ENCODE measurements at places on chromosomes 2 and 18.

DNA sequence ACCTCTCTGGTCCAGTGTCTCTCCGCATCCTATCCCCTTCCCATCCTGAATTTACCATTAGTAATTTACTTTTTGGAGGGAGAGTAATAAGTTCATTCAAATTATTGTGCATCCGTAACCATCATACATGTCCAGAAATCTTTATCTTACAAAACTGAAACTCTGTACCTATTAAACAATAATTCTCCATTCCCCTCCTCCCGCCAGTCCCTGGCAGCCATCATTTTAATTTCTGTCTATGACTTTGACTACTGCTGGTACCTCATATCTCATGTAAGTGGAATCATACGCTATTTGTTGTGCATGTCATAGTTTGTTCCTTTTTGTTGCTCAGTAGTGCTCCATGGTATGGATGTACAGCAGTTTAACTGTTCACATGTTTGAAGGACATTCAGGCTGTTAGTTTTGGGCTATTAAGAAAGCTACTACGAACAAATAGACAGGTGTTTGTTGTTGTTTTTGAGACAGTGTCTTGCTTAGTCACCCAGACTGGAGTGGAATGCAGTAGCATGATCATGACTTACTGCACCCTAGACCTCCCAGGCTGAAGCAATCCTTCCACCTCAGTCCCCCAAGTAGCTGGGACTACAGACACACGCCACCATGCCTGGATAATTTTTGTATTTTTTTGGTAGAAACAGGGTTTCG is 2.0 kb downstream of the LIMS1 start:
- no peak for DNase-seq

DNA sequence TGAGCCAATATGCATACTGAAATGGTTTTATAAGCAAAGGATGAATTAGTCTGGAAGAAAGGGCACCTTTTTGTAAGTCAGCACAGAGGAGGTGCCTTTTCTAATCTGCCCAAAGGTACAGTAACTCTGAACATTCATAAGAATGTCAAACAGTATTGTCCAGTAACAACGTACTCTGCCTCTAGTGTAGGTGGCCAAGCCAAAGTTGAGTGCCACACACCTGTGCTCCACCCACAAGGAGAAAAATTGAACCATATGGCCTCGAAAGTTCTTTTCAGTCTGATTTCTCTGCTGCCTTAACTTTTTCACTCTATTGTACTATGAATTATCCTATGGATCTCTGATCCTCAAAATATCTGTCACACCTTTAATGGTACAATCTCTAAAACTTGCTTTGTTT is 86.8 kb downstream of the CERKL start:
- no peak for DNase-seq

DNA sequence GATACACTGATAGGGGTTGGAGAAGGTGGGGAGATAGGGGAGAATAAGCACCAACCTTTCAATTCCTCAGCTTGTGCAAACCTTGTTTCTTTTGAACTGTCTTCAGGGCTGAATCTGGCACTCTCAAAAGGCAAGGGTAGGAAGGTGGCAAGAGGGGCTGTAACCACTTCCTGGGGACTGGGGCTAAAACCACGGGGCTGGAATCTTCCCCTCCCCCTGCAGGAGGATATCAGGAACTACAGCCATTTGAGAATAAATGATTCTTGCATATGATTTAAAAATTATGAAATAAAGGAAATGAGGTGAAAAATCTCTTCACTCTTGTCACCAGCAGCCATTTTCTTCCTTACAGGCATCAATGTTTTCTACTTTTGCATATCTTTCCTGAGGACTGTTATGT is 50.8 kb downstream of the ATOH8 start:
- peak; percentile 21 for DNase-seq

- no peak for DNase-seq
Measured at GRCh38 chr2:206212673-206213513, 53.2 kb downstream of the EEF1B2 start.

DNA sequence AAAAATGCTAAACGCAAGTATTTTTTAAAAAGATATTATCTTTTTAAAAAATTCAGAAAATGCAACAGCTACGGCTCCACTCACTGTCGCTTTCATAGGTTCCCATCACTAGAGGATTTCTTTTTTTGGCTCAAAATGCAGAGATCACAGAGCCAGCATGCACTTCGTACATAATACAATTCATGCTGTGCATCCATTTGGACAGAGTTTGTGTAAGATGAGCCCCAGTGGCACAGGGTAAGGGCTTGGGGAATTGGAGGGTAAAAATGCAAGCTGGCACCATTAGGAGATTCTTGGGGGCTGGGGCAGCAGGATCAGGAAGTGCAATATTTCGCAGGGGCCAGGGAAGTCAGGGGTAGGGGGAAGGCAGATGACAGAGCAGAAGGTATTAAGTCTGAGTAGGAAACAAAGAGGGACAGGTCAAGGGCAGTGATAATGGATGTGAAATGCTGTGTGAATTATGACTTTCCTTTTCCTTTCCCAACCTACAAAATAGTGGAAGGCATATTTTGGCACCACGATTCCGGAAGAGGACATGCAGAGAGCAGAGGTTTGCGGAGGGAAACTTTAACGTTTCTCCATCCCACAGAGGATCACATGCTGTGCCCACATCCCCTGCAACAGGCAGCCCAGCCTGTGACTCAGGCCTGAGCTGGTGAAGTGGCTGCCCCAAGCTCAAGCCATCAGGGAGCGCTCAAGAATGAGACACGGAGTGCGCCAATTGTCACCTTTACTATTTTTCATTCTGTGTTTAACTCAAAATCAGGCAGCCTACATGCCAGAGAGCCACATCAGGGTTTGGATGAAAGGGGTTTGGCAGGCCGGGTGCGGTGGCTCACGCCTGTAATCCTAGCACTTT is 4.7 kb downstream of the CAPG start:
- DNase-seq, result peak; percentile 79
